Activated CD4-positive, alpha-beta T cell treated with anti-CD3 and anti-CD28 coated beads, Interleukin-2, amount 10 ng/mL, durations not matched to agents 24 days and 14 days (primary cell): ENCODE measurements at places on chromosomes 3 and 15. TPM values are rescaled to one million over a fixed set of nuclear protein-coding genes. Genes with fewer than 3 reads are reported as not detected.
A peak's percentile ranks its signal among the peaks of the same experiment; 100 is the strongest.

Gene SLC24A5
- total RNA-seq: not detected in 2 replicates

DNA sequence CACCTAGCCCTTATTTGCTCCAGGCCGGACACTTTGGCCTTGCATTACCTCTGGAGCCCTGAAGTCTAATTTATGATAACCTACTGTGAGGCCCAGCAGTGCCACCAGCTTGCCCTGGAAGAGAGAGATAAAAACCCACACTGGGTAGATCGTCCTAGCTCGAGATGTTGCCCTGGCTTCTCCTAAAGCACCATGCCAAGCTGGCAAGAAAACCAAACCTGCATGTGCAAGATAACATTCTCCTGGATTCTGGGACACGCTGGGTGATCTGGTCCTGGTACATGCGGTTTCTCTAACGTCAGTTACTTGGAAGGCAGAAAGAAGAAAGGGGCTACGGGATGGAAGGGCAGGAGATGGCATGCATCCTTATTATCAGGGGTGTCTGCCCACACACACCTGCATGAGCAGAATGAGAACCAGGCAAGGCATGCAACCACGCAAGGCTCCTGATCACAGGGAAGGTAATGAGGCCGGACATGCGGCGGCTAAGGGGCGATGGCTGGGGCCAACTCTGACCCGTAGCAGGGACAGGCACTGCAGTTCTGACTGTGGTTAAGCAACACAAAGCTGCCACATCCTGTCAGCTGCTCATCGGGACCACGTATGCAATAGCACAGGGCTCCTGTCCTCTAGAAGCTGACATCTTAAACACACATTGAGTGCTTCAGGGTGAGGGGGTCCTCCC is 73.0 kb downstream of the OXNAD1 start:
- DNase-seq: peak; percentile 87
- peak overlapping the region; percentile 76 for H3K4me3 ChIP-seq
- peaks cover 35% of the 10 kb centered on the region for H3K4me1 ChIP-seq
- peak overlapping the region; percentile 92 for H3K27ac ChIP-seq

DNA sequence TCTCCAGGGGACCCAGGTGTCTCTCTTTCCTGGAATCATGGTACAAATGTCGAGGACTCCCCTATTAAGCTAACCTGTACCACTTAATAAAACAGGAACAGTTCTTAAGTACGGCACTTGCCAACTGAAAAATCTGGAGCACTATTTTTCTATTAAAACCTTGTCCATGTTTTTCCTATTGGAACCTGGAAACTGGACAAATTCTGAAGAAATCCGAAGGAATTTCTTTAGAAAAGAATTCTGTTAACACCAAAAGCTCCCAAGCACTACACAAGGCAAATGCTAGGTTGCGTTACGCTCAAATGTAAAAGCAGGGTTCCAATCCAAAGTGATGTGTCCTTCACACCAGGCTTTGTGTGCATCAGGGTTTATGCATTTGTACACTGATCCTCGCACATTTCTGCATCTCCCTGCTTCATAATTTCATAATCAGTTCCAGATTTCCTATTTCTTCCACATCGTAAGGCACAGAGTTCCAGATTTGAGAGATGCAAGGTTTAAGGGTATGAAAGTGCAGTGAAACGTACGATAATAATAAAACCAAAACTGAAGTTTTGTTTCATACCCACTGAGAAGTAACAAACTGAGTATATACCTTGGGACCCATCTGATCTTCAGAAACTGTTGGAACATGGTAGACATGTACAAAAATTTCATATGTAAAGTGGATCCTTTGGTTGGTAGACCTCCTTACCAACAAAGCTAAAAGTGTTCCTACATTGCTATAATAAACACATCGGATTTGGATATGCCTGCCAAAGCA is 132.1 kb upstream of the WNT5A start:
- H3K4me1 ChIP-seq: no peaks in the 10 kb centered on the region
- peaks cover 3% of the 10 kb centered on the region for H3K27me3 ChIP-seq
- DNase-seq: no peak
- H3K4me3 ChIP-seq: no peak overlapping the region
- no peaks in the 10 kb centered on the region for H3K36me3 ChIP-seq

Gene PROS1
- 0.85 and 1.3 TPM in 2 replicates for total RNA-seq

Gene TM4SF18
- not detected in 2 replicates for total RNA-seq

Gene KBTBD13
- total RNA-seq: not detected in 2 replicates

- no peak for DNase-seq
- no peaks in the 10 kb centered on the region for H3K27me3 ChIP-seq
- H3K4me3 ChIP-seq: no peak overlapping the region
- peaks cover 45% of the 10 kb centered on the region for H3K4me1 ChIP-seq
- peaks cover 8% of the 10 kb centered on the region for H3K36me3 ChIP-seq
- H3K27ac ChIP-seq: no peak overlapping the region
These were observed 76.5 kb downstream of the KLF13 start for GRCh38 chr15:31403096-31403495.

DNA sequence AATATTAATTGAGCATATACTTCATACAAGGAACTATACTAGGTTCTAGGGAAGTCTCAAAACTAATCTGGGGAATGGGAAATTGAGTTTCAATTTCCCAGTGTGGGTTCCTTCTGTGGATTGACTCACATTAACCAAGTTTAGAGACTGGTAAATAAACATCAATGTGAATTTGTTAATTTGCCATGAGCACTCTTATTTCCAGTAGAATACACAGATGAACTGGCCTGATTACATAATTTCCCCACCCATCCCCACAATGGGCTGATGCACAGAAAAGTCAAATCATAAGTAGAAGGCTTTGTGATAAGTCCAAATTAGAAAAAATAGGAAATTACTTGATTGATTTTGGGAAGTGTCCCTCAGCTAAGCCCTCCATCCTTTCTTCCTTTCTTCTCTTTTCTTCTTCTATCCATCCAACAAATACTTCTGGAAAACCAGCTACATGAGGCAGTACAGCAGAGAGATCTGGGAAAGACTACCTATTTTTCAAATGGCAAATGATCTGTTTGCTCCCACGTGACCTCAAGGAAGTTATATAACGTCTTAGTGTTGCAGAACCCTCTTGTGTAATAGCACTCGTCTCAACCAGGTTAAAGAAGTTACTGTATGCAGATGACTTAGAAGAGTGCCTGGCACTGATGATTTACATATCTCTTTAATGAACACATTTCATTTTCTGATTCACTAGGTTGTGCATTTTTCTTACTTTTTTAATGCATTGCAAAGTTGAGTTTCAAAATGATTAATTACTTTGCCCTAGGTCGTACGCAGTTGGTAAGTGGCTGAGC is 312.3 kb downstream of the SV2B start:
- H3K27ac ChIP-seq: no peak overlapping the region
- no peak overlapping the region for H3K4me3 ChIP-seq
- H3K27me3 ChIP-seq: peaks cover 24% of the 10 kb centered on the region
- H3K36me3 ChIP-seq: no peaks in the 10 kb centered on the region
- DNase-seq: no peak
- H3K4me1 ChIP-seq: peaks cover 3% of the 10 kb centered on the region

Gene SERINC4
- 0.28 and 0.33 TPM in 2 replicates for total RNA-seq

Gene TMPRSS7
- total RNA-seq: not detected in 2 replicates

GRCh38 chr3:45043728-45044299 is 17.7 kb downstream of the CLEC3B start:
- no peaks in the 10 kb centered on the region for H3K36me3 ChIP-seq
- H3K4me3 ChIP-seq: no peak overlapping the region
- no peak for DNase-seq
- no peak overlapping the region for H3K27ac ChIP-seq

GRCh38 chr15:73984208-73984979 is 7.7 kb downstream of the STOML1 start:
- H3K27me3 ChIP-seq: no peaks in the 10 kb centered on the region
- H3K27ac ChIP-seq: peak overlapping the region; percentile 82
- H3K36me3 ChIP-seq: peaks cover 10% of the 10 kb centered on the region
- no peak overlapping the region for H3K4me3 ChIP-seq
